Lung (tissue), 17 donors: ENCODE measurements at places on chromosomes 12 and 14. TPM values are rescaled to one million over a fixed set of nuclear protein-coding genes. Genes with fewer than 3 reads are reported as not detected.
A peak's percentile ranks its signal among the peaks of the same experiment; 100 is the strongest.

SLIRP gene
- total RNA-seq = 86.8 TPM

PLEKHD1 gene
- total RNA-seq = not detected

KLRG1 gene
- total RNA-seq = 1.9 TPM

DNA sequence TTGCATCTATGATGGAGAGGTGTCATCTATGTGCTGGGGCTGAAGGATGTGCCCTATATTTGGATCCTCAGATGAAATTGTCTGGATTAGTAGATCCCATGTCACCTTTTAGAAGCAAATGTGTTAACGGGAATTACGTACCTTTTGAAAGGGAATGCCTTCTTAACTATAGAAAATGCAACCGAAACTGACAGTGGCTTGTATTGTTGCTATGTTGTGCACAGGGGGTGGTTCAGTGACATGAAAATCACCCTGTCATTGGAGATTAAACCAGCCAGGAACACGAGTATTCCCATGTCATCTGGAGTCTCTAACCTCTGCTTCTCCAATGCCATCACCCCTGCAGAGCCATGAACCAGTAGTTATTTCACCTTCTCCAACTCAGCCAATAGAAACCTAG, 110.2 kb downstream of the METTL25 start:
- H3K4me3 ChIP-seq = no peak overlapping the region
- DNase-seq = no peak
- no peaks in the 10 kb centered on the region for H3K36me3 ChIP-seq
- no peaks in the 10 kb centered on the region for H3K27me3 ChIP-seq
- no peak overlapping the region for H3K27ac ChIP-seq
- no peaks in the 10 kb centered on the region for H3K4me1 ChIP-seq

DNA sequence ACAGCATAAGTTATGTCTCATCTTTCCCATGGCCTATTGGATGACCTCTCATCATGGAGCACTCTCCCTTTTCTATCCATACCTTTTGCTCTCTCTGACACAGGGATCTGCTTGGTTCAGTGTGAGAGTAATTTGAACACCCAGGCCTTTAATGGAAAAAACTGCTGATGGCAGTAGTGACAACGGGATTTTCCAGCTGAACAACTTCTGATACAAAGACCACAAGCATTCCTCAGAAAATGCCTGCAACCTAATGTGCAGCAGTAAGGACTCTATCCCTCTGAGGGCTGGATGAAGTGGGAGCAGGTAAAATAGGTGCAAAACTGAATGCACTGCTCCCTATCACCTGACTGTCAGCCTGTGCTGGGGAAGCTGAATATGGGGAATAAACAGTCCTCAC, 51.0 kb downstream of the KANSL2 start:
- DNase-seq = peak; percentile 26
- H3K27ac ChIP-seq = no peak overlapping the region
- no peaks in the 10 kb centered on the region for H3K36me3 ChIP-seq
- no peaks in the 10 kb centered on the region for H3K4me1 ChIP-seq
- no peaks in the 10 kb centered on the region for H3K27me3 ChIP-seq

DNA sequence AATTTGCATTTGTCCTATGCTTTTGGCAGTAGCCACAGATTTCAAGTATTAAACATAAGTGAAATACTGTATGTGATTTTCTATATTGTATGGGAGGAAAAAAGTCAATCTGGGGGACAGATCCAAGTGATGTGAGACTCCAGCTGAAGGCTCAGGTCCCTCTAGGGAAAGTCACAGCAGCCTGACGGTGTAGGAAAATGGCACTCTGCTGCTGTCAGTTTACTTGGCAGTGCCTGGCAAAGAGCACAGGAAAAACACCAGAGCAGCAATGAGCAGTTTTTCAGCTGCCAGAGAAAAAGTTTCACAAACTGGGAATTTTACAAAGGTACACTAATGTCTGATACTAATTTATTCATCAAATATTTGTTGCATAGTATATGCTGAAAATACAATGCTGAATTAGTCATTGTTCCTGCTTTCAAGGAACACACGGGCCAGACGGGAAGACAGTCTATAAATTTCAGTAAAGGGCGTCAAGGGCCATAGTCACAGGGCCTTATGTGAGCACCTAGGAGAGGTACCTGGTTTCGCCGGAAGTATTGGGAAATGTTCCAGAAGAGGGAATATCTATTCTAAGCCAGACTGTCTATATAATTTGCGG, 66.2 kb upstream of the SLC38A2 start:
- DNase-seq = no peak
- H3K36me3 ChIP-seq = no peaks in the 10 kb centered on the region
- no peaks in the 10 kb centered on the region for H3K4me1 ChIP-seq
- no peak overlapping the region for H3K27ac ChIP-seq
- H3K27me3 ChIP-seq = no peaks in the 10 kb centered on the region

DNA sequence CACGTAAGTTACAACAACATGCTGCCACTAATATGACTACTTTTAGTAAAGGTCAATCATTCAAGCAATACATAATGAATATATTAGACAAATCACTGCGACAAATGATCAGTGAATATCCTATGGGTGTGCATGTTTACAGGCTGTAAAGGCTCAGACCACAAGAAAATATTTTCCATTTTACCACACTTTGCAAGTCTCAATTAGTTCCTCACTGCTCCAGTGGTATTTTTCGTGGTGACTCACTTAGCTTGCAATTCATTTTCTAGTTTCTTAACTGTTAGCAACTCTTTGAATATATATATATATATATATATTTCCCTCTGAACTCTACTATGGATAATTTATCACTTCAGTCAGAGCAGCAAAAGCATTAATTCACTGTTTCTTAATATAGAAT, 96.9 kb downstream of the EML5 start:
- H3K27me3 ChIP-seq = peaks cover 3% of the 10 kb centered on the region
- H3K4me3 ChIP-seq = no peak overlapping the region

DNA sequence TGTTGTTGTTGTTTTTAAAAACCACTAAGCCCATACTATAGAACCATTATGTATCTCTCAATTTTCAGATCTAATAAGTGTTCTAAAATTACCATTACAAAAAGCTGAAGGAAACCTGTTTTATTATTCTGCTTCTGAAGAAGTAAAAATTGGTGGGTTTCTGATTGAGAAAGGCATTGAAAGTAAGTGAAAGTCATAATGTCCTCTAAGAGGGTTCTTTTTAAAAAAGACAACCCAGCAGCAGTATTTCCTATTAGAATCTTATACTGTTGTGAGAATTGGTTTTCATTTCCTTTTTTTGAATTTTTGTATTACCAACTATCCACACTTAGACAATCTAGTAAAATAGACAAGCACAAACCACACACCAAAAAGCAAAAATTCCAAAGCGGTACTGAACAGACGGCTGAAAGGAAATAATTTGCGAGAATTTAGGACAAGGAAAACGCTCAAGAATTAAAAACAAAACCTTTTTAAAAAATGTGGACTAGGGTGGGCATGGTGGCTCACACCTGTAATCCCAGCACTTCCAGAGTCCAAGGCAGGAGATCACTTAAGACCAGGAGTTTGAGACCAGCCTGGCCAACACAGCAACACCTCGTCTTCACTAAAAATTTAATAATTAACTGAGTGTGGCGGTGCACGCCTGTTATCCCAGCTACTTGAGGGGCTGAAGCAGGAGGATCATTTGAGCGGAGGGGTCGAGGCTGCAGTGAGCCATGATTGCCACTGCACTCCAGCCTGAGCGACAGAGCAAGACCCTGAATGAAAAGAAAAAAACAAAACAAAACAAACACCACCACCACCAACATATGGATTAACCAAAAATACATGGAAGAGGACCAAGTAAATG, 66.7 kb upstream of the AP4S1 start:
- no peak for DNase-seq
- peaks cover 4% of the 10 kb centered on the region for H3K4me1 ChIP-seq
- no peak overlapping the region for H3K27ac ChIP-seq
- H3K27me3 ChIP-seq = no peaks in the 10 kb centered on the region
- no peak overlapping the region for H3K4me3 ChIP-seq
- no peaks in the 10 kb centered on the region for H3K36me3 ChIP-seq

DNA sequence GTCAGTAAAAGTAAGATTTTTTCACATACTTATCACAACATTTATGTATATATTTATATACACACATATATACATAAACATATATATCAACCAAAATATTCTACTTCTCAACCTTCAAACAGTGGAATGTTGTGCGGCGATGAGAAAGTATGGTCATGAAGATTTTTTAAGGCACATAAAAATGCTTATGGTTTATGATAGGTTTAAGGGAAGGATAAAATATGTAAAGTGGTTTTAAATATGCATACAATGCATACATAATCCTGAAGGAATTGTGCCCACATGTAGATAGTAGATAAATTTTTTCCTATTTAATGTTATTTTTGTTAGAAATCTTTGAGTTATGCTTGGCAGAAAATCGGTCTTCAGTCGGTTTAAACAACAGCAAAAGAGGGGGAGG, 182.7 kb downstream of the ANO6 start:
- no peak overlapping the region for H3K4me3 ChIP-seq
- H3K4me1 ChIP-seq = no peaks in the 10 kb centered on the region
- DNase-seq = no peak
- H3K27ac ChIP-seq = no peak overlapping the region

GRCh38 chr12:77995436-77996167, 164.9 kb downstream of the NAV3 start:
- H3K27me3 ChIP-seq = no peaks in the 10 kb centered on the region
- no peak overlapping the region for H3K27ac ChIP-seq
- no peak for DNase-seq
- H3K36me3 ChIP-seq = no peaks in the 10 kb centered on the region
- no peak overlapping the region for H3K4me3 ChIP-seq

- no peak overlapping the region for H3K27ac ChIP-seq
- H3K4me3 ChIP-seq = no peak overlapping the region
- DNase-seq = peak; percentile 28
These were observed 20.2 kb downstream of the SLC2A3 start for GRCh38 chr12:7915661-7916403.
